ENCODE measurements at places on chromosomes 2 and 18. TPM values are rescaled to one million over a fixed set of nuclear protein-coding genes. Genes with fewer than 3 reads are reported as not detected.

The TMEM87B gene
- 32.3 TPM for total RNA-seq

The SELENOI gene
- total RNA-seq: 37.8 TPM

The CABLES1 gene
- total RNA-seq: 9.7 TPM

DNA sequence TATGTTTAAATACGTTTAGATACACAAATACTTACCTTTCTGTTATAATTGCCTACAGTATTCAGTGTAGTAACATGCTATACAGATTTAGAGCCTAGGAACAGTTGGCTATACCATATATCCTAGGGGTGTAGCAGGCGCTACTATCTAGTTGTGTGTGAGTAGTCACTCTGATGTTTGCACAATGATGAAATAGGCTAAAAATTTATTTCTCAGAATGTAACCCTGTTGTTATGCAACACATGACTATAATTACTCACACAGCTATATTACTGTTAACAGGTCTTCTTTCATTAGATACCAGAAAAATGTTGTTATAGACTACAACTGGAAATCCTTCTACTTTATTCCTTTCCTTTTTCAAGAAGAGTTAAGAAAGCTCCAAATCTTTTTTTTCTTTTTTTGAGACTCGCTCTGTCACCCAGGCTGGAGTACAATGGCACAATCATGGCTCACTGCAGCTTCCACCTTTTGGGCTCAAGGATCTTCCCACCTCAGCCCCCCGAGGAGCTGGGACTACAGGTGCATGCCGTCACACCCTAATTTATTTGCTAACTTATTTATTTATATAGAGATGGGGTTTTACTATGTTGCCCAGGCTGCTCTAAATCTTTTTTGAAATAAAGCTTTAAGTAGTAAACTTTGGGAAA, 48.5 kb downstream of the C2orf74 start:
- peak; percentile 41 for DNase-seq

GRCh38 chr2:19579461-19579860, 221.0 kb upstream of the OSR1 start:
- no peak for DNase-seq

DNA sequence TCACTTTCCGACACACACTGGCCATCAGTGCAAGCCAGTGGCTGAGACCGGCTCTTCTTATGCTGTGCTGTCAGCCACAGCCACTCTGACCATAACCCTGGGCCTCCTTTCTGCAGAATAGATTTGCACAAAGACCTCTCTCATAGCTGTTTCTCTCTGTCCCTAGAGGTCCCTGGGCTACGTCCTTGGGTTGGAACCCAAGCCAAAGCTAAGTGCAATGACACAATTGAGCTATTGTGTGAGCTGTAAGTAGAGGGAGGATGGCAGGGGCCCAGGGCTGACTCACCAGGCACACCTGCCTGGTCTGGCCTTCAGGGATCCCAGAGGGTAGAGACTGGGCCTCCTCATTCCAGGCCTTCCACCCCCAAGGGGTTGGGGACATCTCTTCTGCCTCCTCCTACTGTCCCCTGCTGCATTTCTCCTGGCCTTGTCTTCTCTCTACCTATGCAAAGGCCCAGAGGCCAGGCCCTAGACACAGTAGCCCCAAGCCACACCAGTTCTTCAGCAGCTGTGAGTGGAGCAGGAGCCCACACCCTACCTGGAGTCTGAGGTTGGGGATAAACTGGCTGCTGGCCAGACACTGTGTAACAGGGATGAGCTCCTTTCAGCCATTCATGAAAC, 174.6 kb downstream of the NCK2 start:
- DNase-seq: peak; percentile 15

- no peak for DNase-seq
Observed at GRCh38 chr2:239168575-239168974, 232.2 kb downstream of the HDAC4 start.

- DNase-seq: no peak
Observed at GRCh38 chr2:212109217-212109616, 429.4 kb downstream of the ERBB4 start.

DNA sequence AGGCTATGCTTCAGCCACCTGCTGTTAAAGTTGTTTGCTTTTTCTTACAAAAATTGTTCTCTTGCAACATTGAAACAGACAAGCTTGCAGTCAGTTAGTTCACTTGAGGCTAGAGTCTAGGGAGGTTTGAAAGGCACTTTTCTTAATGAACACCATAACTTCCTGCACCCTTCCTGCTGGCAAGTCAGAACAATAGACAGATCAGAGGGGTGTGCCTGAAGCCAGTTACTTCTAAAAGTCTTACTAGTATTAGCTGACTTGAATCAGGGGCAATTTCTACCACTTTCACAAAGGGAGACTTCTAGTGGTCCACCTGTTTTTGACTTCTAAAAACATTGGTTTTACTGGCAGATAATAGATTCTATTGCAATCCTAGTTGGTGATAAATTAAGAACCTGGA, 367.4 kb upstream of the CDH20 start:
- DNase-seq: no peak

DNA sequence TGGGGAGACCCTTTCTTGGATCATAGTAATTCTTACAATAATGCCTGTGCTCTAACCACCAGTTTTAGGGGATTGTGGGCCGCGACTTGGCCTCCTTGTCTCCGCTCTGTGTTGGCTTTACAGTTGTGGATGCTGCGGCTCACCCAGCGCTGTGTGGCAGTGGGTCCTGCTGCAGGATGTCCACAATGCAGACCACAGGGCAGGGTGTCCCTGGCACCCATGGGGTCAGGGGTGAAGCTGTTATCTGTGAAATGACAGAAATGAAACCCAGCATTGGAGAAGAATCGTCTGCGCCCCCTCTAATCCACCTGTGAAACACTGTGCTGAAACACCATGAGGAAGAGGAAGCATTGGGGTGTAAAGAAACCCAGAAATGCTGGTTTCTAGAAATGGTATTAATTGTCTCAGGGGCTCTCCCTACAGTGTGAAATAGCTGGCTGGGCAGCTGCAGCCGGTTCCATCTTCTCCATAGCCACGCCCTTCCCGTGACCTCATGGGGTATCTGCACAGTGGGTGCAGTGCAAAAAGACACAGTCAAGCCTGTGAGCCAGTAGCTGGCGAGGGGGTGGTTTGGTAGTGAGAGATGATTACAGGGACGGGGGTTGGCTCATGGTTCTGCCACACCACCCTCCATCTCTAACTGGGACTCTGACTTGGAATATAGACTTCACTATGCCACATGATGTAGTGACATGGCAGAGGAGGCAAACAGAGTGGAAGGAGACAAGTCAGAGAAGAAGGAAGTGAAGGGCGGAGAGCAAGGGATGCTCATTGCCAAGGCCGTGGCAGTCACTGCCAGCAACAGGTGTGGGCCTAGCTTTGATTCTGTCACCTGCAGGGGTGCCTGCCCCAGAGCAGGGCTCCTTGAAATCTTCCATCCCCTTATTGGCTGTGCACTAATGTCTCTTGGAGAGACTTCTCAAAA, 16.2 kb downstream of the INPP4A start:
- peak; percentile 43 for DNase-seq

All from myocyte (in vitro differentiated cells).